Endothelial cell of umbilical vein (primary cell): ENCODE measurements at places on chromosomes 1 and 21.
A peak's percentile ranks its signal among the peaks of the same experiment; 100 is the strongest.

DNA sequence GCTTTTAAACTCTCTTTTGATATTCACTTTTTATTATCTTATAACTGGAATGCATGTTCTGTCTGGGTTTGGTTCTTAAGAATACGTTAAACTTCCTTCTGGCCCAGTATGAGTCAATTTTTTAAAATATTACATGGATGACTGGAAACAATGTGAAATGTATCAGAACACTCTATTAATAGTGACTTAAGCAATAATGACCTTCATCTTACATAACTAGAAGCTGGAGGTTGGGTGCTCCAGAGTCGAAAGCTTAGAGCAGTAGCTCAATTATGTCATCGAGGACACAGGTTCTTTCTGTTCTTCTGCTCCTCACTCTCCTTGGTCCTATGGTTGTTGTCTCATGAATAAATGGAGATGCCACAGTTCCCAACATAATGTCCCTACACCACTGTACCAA lies 91.6 kb upstream of the FOXD3 start:
- no peaks in the 10 kb centered on the region for H3K36me3 ChIP-seq
- H3K4me3 ChIP-seq: no peak overlapping the region
- no peak overlapping the region for H3K27ac ChIP-seq
- no peaks in the 10 kb centered on the region for H3K4me1 ChIP-seq
- no peak for DNase-seq

- H3K4me1 ChIP-seq: no peaks in the 10 kb centered on the region
- H3K27ac ChIP-seq: no peak overlapping the region
- H3K27me3 ChIP-seq: no peaks in the 10 kb centered on the region
- H3K4me3 ChIP-seq: no peak overlapping the region
- no peaks in the 10 kb centered on the region for H3K36me3 ChIP-seq
Observed at GRCh38 chr1:8107897-8108296, 81.8 kb upstream of the ERRFI1 start.

DNA sequence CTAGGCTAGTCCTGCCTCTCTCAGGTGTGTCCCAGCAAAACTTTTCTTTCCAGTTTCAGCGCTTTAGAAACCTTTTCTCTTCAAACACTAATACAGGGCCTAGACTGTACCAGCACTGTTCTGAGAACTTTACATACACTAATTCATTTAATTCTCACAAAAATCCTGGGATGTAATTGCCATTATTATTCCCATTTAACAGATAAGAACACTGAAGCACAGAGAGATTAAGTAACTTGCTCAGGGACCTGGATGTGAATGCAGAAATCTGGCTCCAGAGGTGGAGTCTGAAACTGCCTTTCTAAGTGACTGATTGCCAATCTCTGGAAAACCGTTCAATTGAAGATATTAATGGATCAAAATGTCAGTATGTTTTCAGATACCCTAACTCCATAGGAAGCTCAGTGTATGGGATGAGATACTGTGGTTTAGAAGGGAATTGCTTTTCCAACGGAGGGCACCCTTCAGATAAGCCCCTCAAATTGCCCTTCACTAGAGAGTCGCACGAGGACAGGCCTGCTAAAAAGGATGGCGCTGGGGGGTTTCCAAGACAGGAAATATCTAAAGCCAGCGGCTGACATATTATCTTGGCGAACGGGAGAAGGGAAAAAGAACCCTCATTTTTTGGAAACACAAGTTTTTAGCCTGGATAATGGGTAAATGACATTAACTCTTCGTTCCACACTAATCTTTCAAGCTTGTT lies 698 bp upstream of the UCK2 start:
- H3K4me1 ChIP-seq: peaks cover 13% of the 10 kb centered on the region
- peak overlapping the region; percentile 48 for H3K4me3 ChIP-seq
- DNase-seq: no peak
- no peak overlapping the region for H3K27ac ChIP-seq
- H3K27me3 ChIP-seq: no peaks in the 10 kb centered on the region

GRCh38 chr21:38303300-38303699 lies 46.5 kb downstream of the KCNJ15 start:
- no peak overlapping the region for H3K4me3 ChIP-seq
- no peak overlapping the region for H3K27ac ChIP-seq
- DNase-seq: peak; percentile 57
- H3K4me1 ChIP-seq: peaks cover 41% of the 10 kb centered on the region
- H3K27me3 ChIP-seq: no peaks in the 10 kb centered on the region
- H3K36me3 ChIP-seq: no peaks in the 10 kb centered on the region

GRCh38 chr1:21671915-21672314 lies 2.8 kb upstream of the RAP1GAP start:
- H3K36me3 ChIP-seq: no peaks in the 10 kb centered on the region
- H3K27ac ChIP-seq: no peak overlapping the region
- H3K4me1 ChIP-seq: peaks cover 12% of the 10 kb centered on the region
- H3K4me3 ChIP-seq: no peak overlapping the region

DNA sequence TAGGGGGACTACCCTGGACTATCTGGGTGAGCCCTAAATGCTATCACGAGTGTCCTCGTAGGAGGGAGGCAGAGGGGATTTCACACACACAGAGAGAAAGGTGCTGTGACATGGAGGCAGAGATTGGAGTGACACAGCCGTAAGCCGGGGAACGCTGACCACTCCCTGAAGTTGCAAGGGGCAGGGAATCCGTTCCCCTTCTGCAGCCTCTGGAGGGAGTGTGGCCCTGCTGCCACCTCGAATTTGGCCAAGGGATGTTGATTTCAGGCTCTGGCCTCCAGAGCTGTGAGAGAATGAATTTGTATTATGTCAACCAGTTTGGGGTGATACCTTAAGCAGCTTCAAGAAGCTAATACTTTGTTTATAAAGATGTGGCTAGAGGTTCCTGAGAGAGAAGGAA lies 137.7 kb downstream of the ACTL8 start:
- H3K4me1 ChIP-seq: no peaks in the 10 kb centered on the region
- no peak overlapping the region for H3K4me3 ChIP-seq
- H3K27me3 ChIP-seq: no peaks in the 10 kb centered on the region
- no peak for DNase-seq

DNA sequence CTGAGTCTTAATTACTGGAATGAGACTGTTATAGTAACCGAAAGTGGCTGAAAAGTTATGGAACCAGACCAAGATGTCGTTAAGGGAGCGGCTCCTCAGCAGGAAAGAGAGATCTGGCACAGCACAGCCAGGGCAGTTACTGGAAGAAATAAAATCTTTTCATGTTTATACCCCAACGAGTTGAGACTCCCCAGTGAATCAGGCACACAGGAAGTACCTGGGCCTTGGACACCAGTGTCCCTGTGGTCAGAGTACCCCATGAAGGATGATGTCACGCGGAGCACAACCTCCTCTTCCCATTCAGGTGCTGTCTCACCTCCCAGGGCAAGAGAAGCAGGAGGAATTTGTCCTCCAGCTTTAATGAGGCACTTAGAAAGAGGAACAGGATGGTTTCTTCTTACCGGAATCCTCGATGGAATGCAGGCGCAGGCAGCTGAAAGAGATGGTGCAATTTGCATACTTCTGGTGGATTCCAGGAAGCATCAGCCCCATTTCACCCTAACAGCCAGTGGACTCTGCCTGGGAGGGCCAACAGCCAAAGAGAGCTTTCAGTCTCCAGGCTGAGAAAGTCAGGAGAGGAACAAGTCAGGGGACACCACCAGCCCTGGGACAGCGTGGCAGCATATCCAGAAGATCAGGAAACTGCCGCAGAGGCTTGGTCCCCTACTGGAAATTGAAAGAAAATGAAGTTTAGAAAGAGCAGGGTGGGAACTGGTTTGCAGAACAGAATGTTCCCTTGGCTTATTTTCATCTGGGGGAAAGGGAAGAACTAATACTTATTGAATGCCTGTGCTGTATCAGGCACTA lies 35.9 kb upstream of the CTTNBP2NL start:
- H3K4me3 ChIP-seq: no peak overlapping the region
- H3K36me3 ChIP-seq: no peaks in the 10 kb centered on the region
- no peak overlapping the region for H3K27ac ChIP-seq

- no peaks in the 10 kb centered on the region for H3K36me3 ChIP-seq
- H3K27ac ChIP-seq: no peak overlapping the region
- H3K4me3 ChIP-seq: no peak overlapping the region
Observed at GRCh38 chr1:4692437-4692836, 38.0 kb downstream of the AJAP1 start.

GRCh38 chr21:31909153-31910073 lies 36.6 kb downstream of the HUNK start:
- no peaks in the 10 kb centered on the region for H3K4me1 ChIP-seq
- H3K4me3 ChIP-seq: no peak overlapping the region
- H3K27ac ChIP-seq: no peak overlapping the region
- H3K36me3 ChIP-seq: no peaks in the 10 kb centered on the region
- DNase-seq: no peak

- H3K27me3 ChIP-seq: no peaks in the 10 kb centered on the region
- DNase-seq: peak; percentile 10
- no peaks in the 10 kb centered on the region for H3K4me1 ChIP-seq
- no peaks in the 10 kb centered on the region for H3K36me3 ChIP-seq
Observed at GRCh38 chr1:60088620-60089155, 15.1 kb upstream of the C1orf87 start.

- no peaks in the 10 kb centered on the region for H3K36me3 ChIP-seq
- H3K4me3 ChIP-seq: no peak overlapping the region
- no peaks in the 10 kb centered on the region for H3K27me3 ChIP-seq
- peak; percentile 78 for DNase-seq
Observed at GRCh38 chr1:243407284-243408018, 151.6 kb downstream of the SDCCAG8 start.

DNA sequence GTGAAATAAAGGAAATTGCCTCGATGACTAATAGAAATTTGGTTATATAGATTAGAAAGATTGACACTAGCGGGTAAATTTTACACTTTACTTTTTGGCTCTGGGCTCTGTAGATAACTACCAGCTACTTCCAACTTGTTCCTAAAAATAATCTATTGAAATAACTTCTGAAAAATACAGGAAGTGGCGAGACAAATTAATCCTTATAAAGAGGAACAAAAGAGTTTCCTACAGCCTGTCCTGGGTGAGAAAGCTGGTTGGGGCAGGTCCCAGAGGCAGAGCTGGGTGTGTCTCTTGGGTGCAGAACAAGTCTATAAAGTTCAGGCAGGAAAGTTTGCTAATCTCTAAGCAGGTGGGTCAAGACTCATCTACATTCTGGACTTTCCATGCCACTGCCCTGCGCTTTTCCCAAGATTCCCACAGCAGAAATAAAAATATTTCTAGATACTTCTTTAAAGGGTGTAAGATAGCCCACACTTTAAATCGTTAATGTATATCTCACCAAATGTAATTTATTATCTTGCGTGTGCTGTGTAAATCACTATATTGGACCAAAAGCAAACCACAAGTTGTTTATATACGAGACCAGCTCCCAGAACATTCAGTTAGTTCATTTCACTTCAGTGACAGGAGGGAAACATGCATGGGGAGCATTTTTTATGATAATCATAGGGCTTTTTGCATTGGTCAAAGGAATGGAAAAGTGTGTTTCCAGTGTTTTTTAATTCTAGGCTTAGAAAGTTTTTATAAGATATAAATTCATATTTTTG lies 70.1 kb upstream of the NRIP1 start:
- no peaks in the 10 kb centered on the region for H3K27me3 ChIP-seq
- H3K4me1 ChIP-seq: peaks cover 3% of the 10 kb centered on the region
- H3K27ac ChIP-seq: no peak overlapping the region
- DNase-seq: peak; percentile 44
- H3K4me3 ChIP-seq: no peak overlapping the region

- peaks cover 6% of the 10 kb centered on the region for H3K4me1 ChIP-seq
- H3K27me3 ChIP-seq: no peaks in the 10 kb centered on the region
- DNase-seq: peak; percentile 61
- H3K36me3 ChIP-seq: no peaks in the 10 kb centered on the region
- H3K27ac ChIP-seq: no peak overlapping the region
Observed at GRCh38 chr1:207628776-207629175, 16.2 kb upstream of the CR1L start.

GRCh38 chr1:223425550-223425949 lies 32.3 kb downstream of the CCDC185 start:
- H3K36me3 ChIP-seq: no peaks in the 10 kb centered on the region
- H3K27ac ChIP-seq: no peak overlapping the region
- no peak overlapping the region for H3K4me3 ChIP-seq
- H3K4me1 ChIP-seq: no peaks in the 10 kb centered on the region
